ENCODE measurements at places on chromosomes 6 and 20.

- no peak for DNase-seq
Measured at GRCh38 chr6:151634336-151634720, 140.5 kb downstream of the CCDC170 start.

DNA sequence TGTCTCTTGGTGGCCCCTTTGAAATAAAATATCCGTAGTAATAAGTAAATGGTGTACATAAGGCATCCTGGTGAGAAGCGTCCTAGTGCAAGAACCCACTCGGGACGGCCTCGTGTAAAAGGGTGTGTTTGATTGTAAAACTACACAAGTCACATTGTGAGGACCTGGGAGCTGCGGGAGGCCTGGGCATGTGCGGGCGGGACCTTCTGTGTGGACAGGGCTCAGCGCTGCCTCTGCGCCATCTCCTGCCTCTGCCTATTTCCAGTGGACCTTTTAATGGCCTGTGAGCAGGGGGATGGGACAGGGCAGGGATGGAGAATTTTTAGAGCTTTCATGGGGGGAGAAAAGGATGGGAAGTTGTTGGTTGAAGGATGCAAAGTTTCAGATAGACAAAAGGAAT, 25.3 kb upstream of the KIF25 start:
- DNase-seq, result no peak

GRCh38 chr20:48478806-48479585, 348.8 kb downstream of the PREX1 start:
- DNase-seq, result no peak

- DNase-seq, result no peak
Measured at GRCh38 chr6:102039441-102039840, 645.9 kb downstream of the GRIK2 start.

- DNase-seq, result no peak
Measured at GRCh38 chr6:39343396-39343870, 20.9 kb upstream of the KCNK16 start.

DNA sequence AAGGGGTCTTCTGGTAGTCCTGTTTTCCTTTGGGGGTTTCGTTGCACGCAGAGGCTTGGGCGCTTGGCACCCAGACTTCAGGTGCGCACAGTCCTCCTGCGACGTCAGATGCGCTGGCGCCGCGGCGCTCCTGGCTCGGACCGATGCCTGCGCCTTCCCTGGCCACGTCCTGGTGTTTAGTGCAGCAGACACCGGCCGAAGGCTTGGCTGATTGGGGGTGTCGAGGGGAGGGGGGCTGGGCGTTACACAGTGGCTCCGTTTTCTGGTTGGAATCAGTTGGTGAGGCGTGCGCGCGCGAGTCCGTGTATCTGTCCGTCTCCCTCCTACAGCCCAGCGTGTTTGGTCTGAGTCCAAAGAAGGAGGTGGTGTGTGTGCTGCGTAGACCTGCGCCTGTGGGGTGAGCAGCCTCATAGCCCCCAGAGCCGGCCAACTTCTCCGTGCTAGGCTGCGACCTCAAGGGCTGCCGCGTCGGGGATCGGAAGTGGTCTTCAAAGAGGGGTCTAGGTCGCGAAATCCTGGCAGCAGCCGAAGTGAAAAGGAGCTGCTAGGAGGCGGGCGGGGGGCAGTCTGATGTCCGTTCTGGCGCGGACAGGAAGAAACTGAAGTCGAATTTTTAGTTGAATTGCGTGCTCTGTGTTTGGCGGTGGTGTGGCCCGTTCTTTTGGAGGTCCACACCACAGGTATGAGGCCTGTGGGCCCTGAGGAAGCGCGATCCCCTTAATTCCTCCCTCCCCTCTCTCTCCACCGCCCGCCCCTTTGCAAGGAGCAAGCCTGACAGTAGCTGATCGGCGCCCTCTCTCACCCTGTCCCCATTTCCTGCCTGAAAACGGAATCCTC, 1.5 kb downstream of the SYNDIG1 start:
- DNase-seq, result no peak

DNA sequence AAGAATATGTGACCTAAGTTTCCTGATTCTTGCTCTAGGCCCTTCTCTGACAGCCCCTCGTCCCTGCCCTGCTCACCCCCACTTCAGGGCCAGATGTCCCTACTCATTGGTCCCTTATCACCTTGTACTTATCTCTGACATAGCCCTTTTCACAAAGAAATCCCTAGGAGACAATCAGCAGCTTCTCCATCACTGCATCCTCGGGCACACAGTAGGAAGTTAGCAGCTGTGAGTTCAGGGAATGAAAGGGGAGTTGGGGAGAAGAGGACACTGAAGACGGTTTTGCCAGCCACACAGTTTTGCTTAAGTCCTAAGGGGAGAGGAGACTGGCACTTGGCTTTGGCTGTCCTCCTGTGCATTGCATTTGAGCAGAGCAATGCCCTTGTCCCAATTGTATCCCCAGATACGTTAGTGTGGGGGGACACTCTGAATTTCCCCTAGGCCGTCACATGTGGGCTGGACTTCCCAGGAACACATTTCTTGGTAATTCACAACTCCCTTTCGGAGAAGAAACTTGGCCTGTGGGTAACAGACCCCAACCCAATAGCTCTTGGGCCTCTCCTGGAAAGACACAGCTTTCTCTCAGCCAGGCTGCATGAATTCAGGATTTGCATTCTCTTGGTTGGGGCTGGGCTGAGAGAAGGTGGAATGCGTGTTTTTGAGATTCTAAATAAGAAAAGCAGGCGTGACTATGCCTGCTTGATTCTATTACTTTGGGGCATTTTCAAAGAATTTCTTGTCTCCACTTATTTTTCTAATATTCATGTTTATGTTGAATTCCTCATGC, 177.6 kb downstream of the UST start:
- no peak for DNase-seq

DNA sequence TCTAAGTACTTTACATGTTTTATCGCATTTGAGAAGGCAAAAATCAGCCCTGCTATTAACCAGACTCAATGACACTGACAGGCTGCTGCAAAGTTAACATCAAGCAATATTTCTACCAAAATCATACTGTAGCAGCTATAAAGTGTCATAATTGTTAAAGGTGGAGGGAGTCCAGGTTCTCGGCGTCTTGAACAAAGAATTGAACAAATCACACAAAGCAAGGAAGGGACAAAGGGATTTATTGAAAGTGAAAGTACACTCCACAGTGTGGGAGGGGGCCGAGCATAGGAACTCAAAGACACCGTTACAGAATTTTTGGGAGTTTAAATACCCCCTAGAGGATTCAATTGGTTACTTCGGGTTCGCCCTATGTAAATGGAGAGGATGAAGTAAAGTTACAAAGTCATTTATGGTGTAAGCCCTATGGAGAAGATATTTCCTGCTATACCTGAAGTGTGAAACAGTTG, 12.9 kb upstream of the ZNF391 start:
- DNase-seq, result no peak

GRCh38 chr6:123321020-123321419, 315.7 kb downstream of the TRDN start:
- no peak for DNase-seq
